ENCODE measurements at places on chromosomes 1 and 21.

GRCh38 chr1:51666478-51666877 is 49.6 kb downstream of the OSBPL9 start:
- DNase-seq, result peak; percentile 56

DNA sequence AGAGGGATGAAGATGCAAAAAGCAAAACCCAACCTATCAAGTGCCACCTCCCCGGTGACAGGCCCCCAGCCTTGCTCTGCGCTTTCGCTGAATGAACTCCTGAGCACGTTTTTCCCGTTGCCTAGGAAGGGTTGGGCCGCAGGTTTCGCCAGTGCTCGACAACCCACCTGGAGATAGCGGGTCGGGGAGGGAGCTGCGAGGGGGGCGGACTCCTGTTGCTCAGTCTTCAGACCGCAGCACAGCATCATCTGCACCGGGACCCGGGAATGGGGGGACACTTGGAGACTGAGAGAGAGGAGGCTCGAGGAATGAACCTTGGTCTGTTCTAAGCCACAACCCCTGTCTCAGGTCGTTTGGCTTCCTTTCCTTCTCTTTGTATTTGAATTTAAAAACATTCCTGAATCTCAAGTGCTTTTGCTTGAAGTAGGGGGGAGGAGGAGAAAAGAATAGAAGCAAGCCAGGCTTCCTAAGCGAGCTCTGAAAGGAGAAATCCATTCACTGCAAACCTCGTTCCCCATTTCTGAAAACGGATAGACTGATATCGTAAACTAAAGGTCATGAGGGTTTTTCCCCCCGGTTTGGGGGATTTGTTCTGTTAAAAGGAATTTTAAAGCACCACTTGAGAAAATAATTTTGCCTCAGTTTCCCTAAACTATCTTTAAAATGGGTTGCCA is 1.2 kb downstream of the AK5 start:
- DNase-seq, result no peak

DNA sequence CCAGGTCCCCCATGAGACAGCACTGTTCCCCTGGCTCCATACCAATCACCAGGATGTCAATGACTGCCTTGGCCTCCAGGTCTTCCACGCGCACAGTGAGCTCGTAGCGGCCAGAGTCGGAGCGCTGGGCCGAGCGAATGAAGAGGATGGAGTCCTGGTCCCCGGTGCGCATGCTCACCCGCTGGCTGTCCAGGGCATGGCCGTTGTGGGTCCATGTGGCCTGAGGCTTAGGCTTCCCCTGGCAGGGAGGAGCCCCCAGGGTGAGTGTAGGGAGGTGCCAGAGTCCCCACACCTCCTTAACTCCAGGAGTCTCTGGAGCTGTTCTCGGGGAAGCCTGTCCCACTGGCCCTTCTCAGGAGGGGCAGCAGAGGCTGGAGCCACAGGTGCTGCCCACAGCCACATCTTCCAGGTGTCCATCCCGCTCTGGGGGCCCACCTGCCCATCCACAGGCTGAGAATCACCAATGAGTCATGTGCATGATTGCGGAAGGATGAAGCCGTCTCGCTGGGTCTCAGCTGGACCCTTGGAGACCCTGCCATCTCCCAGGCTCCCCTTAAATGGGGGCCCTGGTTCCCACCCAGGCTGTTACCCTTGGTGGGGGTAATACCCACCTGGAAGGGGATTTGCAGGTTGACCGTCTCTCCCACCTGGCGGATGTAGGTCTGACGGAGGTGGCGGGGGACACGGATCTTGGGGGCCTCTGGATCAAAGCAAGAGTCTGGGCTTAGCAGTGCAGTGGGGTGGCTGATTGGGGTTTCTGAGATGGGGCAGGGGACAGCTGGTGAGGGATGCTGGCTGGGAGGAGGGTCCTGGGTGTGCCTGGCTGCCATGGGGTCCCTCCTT is 4.1 kb downstream of the MYBPH start:
- DNase-seq, result no peak

DNA sequence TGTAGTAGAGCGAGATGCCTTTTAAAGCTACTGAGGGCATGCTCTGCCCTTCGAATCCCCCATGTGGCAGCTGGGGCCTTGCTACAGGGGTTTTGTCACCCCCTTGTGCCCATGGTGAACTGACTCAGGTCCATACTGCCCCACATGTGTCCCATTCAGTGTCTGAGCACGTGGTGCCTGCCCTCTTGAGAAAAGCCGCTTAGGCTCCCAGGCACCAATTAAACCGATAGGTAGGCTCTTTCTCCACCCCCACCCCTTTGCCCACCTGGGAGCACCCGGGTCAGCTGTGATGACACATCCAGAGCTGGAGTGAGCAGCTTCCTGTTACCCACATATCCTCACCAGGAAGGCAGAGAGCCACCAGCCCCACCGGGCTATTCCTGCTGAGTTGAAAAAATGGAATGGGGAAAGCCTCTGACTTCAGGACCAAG is 30.5 kb downstream of the TMCC2 start:
- peak; percentile 31 for DNase-seq

DNA sequence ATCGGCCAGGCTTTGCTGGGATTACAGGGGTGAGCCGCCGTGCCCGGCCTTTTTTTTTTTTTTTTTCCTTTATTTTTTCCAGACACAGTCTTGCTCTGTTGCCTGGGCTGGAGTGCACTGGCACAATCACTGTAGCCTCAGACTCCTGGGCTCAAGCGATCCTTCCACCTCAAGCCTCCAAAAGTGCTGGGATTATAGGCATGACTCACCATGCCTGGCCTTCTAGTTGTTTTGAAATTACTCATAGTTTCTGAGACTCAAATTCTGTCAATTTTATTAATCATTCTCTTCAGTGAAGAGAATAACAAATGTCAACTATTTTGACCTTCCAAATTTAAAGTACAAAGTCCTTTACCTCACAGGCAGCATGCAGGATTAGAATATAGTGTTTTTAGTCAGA is 374.5 kb downstream of the PLA2G4A start:
- no peak for DNase-seq

GRCh38 chr1:198455966-198456365 is 84.5 kb downstream of the ATP6V1G3 start:
- no peak for DNase-seq

- DNase-seq, result no peak
Measured at GRCh38 chr1:246232126-246232525, 275.0 kb downstream of the SMYD3 start.

DNA sequence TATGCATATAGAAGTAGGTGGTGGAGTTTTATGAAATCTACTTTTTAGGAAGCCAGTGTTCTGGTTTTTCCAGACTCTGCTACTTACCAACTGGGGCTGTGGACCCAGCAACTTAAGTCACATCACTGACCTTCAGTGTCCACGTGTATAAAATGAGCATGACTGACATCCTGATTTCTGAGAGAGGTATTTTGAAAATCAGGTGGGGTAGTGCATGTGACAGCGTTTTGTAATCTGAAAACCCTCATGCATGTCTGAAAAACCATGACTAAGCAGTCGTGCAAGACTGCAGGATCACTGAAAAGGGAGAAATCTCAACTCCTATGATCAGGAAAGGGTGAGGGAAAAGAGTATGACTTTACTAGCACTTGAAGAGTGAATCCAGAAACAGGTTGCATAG is 26.1 kb downstream of the CR1L start:
- DNase-seq, result no peak

DNA sequence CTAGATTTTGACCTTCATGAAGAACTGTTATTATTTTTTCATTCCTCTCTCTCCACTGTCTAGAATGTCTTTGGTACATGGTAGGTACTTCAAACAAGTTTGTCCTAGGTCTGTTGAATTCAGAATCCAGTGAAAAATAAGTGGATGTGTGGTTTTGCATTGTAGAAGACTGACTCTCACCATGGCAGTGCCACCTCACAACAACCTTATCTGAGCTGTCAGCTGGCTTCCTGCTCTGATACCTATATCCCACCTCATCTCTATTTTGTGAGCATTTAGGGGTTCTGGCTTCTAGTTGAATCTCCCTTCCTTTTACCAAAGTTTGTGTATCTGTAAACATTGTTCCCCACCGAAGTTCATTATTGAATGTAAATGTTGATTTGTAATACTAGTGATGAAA is 9.1 kb downstream of the SWT1 start:
- no peak for DNase-seq

DNA sequence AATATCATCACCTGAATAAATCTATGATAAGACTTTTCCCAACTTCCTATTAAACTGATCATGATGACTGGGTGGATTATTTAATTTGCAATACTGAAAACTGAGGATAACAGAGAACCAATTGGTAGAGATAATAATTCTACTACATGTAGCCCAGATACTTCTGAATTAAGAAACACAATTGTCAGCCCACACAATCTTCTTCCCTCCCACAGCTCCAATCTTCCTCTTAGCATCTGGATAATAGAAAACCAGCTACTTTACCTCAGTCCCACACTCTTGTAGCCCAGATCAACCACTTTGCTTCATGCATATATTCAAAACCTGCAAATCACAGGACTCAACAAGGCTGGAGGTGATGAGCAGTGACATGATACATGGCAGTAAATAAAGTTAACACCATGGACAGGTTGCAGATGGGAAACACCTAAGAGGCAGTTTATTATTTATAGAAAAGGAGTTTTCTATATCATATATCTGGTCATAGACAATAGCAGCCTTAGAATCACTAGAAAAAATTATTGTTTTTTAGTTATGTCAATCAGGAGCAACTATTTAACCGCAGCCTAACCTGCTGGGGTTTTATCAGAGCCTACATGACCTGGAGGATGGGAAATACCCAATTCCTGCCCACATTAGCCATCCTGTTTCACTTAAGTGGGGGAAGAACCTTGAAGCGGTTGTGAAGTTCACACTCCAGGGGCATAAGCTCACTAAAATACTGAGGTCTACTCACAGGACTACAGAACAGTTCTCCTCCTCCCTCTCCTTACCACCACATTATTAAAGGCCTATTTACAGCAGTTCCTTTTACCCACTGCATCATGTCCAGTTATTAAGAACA is 16.7 kb downstream of the FRRS1 start:
- DNase-seq, result no peak

DNA sequence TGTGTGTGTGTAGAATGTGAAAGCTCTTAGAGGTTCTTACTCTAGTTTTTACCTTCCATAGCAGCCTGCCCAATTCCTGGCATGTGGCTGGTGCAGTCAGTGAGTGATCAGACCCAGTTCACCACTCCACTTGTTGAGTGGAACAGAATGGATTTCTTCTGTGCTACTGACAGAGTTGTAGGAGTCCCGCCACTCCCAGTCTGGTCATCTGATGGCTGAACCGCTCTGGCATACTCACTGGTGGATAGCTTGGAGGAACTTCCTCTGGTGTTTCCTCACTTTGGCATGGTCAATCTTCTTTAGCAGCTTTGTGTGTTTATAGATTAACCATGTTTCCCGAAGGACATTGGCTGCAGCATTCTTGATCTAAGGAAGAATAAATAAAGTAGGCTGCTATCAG is 106.7 kb upstream of the ADAR start:
- DNase-seq, result peak; percentile 92

DNA sequence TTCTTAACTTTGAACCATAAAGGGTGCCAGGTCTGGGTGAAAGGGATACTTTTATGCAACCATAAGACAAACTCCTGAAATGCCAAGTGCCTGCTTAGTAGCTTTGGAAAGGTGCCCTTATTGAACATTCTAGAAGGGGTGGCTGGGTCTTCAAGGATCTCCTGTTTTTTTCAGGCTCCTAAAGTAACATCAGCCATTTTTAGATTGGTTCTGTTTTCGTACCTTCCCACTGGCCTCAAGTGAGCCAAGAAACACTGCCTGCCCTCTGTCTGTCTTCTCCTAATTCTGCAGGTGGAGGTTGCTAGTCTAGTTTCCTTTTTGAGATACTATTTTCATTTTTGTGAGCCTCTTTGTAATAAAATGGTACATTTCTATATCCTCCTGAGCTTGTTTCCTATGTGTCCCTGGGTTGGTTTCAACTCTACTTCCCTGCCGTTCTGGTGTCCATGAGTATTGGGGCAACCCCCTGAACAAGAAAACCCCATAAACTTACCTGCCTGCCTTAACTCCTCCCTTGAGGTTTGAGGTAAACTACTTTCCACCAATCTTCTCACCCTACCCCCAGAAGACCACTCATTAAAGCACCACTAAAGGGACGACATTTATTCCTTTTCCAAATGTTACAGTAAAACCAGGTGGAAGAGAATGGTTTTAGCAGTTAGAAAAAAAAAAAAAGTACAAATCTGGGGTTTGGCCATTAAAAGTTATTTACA is 2.6 kb downstream of the MARCKSL1 start:
- DNase-seq, result no peak

GRCh38 chr1:150555971-150556865 is 7.0 kb downstream of the ADAMTSL4 start:
- no peak for DNase-seq

DNA sequence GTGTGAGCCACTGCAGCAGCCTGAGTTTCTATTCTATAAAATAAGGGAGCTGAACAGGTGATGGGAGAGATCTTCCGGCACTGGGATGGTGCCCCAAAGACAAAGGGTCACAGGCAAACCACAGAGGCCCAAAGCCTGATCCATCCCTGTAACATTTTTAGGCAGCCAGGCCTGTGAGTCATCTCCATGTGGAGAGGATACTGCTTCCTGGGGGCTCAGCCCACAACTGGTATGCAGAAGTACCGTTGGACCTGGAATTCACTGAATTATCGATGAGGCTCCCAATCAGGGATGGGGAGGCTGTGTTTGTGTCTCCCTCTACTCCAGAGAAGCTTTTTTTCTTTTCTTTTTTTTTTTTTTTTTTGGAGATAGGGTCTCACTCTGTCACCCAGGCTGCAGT is 48.8 kb upstream of the WASF2 start:
- DNase-seq, result peak; percentile 52

DNA sequence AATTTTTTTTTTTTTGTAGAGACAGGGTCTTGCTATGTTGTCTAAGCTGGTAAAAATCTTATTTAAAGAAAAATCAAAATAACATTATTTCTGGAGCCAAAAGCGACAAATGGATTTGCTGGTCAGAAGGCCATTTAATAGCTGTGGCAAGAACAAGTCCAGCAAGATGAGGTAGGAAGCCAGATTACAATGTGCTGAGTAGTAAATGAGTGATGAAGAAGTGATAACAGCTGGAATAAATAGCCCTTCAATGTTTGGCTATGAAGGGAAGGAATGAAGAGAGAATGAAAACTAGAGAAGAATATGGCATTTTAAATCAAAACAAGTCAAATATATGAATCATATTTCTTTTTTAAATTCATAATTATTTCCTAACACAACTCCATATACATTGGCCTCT is 34.5 kb downstream of the SYDE2 start:
- no peak for DNase-seq

- no peak for DNase-seq
Measured at GRCh38 chr21:42305707-42306147, 9.5 kb downstream of the TFF3 start.

DNA sequence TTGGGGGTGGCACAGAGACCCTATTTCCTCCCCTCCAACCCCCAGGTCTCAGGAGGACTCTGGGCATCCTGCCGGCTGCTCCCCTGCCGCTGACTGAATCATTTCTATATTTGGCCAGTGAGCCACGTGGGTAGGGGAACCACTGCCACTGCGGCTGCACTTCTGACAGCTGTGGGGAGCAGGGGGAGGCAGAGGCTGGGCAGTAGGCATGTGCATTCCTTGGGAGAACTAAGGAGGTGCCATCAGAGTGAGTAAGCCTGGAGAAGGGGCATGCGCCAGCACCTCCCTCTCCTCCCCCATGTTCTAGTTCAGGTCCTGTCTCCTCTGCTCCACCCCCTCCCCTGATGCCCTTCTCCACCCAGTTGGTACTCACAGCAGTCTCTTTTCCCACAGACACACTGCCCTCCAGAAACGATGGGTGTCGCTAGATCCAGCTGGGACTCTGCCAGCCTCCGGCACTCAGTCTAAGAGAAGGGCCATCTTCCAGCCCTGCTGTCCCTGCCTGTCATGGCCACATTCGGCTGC is 12.0 kb downstream of the PPFIA4 start:
- peak; percentile 91 for DNase-seq

GRCh38 chr1:220892997-220893700 is 13.9 kb downstream of the HLX start:
- no peak for DNase-seq

- no peak for DNase-seq
Measured at GRCh38 chr1:182386980-182387379, 4.6 kb downstream of the GLUL start.

Measured in suppressor macrophage treated with lipopolysaccharide for 1 hour (primary cell).